ENCODE measurements at places on chromosomes 16 and 17.

GRCh38 chr16:85437166-85438052, 175.7 kb upstream of the GSE1 start:
- DNase-seq, result no peak

DNA sequence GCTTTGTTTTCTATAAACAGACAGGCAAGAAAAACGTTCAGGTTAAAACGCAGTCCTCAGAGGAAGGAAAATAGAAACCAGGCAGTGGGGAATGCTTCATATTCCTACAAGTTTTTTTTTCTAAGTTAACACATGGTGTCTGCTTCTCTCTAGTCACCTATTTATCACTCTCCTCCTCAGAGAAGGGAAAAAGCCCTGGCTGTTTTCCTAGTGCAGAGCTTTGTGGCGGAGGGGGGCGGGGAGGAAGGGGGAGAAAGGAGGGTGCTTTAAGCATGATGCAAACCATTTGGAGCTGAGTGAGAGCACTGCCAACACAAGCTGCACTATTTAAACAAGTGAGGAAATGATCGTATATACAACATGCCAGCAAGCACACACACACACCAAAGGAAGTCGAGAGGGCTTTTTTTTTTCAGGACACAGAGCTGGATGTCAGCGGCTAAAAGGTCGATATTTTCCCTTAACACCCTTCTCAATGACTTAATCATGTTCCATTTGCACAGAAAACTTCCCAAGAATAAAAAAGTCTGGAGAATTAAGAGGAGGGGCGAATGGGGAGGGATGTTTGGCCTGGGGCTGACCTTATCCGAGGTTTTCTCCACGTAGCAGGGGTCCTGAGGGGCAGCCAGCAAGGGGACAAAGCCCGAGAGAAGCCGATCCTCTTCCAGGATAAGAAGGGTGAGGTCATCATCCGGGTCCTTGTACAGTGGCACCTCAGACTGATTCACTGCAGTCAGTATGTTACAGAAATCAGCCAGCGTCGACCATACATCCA, 117.4 kb downstream of the HIC1 start:
- no peak for DNase-seq

- no peak for DNase-seq
These were observed 4.6 kb downstream of the PRSS33 start for GRCh38 chr16:2782583-2783351.

- DNase-seq, result no peak
These were observed 12.6 kb downstream of the PHB1 start for GRCh38 chr17:49401971-49402611.

GRCh38 chr17:80656590-80656989, 112.0 kb downstream of the RPTOR start:
- DNase-seq, result no peak

GRCh38 chr17:6464446-6465041, 20.3 kb downstream of the PIMREG start:
- DNase-seq, result no peak

DNA sequence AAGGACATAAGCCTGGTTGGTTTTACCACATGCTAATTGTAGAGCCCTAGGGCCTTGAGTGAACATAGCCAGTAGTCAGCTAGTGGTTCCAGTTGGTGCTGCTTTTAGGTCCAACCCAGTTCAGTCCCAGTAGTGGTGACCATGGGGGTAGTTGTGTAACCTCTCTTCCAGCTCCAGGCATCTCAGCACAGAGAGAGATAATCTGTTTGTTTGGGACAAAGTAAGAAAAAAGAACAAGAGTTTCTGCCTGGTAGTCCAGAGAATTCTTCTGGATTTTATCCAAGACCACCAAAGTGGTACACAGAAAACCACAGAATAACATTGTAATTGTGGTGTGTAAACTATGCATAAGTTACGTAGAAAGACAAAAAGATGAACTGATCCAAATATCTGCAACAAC, 5.2 kb upstream of the CCL13 start:
- no peak for DNase-seq

- no peak for DNase-seq
These were observed 61.4 kb upstream of the TBX2 start for GRCh38 chr17:61338000-61338798.

DNA sequence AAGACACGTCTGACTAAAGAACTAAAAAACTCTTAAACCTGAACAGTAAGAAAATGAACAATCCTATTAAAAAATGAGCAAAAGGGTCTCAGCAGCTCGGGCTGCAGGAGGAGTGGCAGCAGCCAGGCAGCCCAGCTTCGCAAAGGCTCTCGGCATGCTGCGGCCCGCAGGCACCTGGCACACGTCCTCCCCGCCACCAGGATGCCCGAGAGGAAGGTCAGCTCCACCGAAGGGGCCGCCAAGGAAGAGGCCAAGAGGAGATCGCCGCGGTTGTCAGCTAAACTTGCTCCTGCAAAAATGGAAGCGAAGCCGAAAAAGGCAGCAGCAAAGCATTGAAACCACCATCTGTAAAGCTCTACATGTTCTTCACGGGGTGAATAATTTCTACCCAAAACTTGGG, 173.5 kb downstream of the BCAS3 start:
- DNase-seq, result no peak

DNA sequence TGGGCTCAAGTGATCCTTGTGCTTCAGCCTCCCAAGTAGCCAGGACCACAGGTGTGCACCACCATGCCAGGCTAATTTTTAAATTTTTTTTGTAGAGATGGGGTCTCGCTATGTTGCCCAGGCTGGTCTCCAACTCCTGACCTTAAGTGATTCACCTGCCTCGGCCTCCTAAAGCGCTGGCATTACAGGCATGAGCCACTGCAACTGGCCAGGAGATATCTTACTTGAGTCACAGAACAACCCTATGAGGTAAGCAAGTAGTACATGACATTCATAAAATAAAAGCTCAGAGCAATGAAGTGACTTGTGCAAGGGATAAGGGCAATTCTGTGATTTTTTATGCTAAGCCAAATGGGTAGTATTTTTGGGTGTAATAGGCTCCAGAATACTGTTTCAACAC, 57.3 kb downstream of the CDC27 start:
- no peak for DNase-seq

GRCh38 chr17:81277946-81278693, 17.0 kb downstream of the SLC38A10 start:
- no peak for DNase-seq

DNA sequence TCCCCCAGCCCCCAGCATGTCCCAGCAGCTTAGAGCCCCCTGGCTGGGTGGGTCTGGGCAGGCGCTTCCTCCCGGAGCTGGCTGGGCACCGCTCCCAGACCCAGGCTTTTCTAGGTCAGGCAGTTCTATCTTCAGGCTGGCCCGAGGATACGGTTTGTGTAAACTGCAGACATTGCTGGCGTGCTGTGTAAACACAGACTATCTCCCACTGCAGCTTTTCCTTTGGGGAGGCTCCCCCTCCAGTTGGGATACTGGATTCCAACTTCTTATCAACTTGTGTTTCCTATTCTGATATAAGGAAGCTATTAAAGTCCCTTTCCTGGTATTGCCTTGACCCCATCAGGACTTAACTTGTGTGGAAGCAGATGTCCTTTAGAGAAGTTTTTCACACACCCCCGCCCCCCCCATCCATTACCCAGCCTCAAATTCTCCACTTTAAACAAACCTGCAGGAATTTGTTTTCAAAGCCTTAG, 18.3 kb upstream of the GNA13 start:
- no peak for DNase-seq

DNA sequence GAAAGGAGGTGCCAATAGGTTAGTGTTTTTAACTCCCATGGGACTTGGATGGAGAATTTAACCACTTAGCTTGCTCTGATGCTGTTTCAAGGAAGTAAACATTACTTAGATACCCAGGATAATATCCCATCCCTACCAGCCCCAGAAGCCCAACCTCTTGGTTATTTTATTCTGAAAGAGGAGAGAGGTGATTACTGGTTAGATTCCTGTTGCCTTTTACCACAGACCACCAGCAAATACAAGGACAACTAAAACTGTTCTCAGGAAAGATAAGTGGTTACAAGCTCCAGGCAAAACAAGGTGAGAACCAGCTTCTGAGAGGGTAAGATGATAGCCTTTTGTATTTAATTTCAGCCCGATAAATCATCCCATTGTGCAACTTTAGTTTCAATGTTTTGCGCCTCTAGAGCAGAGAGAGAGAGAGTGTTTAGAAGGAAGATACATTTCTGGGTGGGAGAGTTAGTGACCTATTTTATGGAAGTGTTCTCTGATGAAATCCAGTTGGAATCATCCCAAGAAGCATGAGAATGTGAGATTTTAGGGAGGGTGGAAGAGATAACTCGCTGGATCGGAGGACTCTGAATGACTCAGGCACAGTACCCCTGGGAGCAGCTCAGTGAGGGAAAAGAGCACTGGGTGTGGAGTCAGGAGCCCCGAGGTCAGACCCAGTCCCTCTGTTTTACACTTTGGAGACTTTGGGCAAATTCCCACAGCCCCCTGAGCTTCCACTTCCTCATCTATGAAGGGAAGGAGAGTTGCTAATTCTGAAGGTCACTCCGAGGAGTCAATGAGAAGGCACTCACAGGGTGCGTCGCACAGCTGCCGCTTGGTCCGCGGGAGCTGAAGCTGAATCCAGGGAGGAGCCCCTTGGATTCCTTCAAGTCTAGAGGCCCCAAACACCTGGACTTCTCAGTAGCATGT, 12.1 kb downstream of the GLP2R start:
- no peak for DNase-seq

DNA sequence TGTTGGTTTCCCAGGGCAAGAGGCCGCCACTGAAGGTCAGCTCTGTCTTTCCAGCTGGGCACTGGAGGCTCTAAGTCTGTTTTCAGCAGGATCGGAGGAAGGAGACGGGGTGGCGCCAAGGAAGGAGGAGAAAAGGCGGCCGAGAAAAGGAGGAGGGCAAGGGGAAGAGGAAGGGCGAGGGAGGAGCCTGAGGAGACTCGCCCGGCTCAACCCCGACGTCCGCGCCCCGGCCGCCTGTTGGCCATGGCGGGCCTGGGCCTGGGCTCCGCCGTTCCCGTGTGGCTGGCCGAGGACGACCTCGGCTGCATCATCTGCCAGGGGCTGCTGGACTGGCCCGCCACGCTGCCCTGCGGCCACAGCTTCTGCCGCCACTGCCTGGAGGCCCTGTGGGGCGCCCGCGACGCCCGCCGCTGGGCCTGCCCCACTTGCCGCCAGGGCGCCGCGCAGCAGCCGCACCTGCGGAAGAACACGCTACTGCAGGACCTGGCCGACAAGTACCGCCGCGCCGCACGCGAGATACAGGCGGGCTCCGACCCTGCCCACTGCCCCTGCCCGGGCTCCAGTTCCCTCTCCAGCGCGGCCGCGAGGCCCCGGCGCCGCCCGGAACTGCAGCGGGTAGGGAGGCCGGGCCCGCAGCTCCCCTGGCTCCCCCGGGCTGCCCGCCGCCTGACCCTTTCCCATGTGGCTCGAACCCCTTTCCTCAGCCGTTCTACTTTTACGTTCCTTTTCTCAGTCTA, at the start of gene RNF135:
Gene RNF135, plus strand, starts transcription at position 209 of the 737 bp plus-strand sequence. Its CDS starts 35 bp downstream, at position 244.
- DNase-seq, result peak; percentile 27
